ENCODE measurements at places on chromosomes 5 and 9.

GRCh38 chr5:111345731-111346130 is 121.5 kb downstream of the CAMK4 start:
- no peak for DNase-seq

- no peak for DNase-seq
These were observed 48.0 kb upstream of the DMRT3 start for GRCh38 chr9:928363-929042.

DNA sequence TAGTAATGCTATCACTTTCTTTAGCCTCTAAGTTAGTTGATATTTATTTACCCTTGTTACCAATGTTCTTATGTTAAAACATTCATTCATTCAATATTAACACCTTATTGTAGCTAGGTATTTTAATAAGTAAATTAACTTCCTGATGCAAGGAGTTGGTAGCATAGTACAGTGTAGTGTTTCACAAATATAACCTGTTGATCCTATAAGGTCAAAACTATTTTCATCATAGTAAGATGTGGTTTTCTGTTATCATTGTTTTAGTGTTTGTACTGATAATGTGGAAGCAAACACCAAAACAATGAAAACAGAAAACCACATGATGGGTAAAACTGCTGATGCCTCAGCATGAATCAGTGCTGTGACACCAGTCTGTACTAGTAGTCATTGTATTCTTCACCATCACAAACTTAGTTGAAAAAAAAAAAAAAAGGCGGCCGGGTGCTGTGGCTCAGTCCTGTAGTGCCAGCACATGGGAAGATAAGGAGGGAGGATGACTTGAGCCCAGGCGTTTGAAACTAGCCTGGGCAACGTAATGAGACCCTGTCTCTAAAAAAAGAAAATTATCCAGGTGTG is 36.5 kb downstream of the ZCCHC7 start:
- DNase-seq, result no peak

- DNase-seq, result no peak
These were observed 48.2 kb downstream of the TNC start for GRCh38 chr9:115069771-115070170.

DNA sequence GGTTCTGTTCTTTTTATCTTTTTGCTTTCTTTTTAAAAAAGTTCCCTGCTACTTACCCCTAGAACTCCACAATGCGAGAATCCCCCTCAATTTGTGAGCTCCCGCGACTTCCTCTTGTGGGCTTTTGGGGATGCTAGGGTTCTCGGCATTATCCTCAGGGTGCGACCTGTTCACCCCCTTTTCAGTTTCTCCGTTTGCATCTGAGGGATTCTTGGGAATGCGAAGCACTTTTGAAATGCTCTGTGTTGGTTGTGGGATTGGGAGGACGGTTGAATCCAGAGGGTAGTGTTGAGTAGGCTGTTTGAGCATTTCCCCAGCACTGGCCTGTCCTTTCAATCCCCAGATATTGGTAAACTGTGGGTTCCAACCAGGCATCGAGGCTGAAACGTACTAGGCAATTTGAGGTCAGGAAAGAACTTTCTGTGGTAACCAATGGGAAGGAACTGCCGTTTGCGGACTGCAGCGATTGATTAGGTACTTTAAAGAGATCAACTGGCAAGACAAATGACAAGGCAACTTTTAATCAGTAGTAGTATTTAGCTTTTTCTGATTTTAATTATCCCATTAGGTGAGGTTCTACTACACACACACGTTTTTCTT is 415 bp downstream of the XRCC4 start:
- no peak for DNase-seq

- DNase-seq, result no peak
These were observed 23.4 kb downstream of the SH3TC2 start for GRCh38 chr5:149039506-149039905.

- no peak for DNase-seq
These were observed 223.4 kb upstream of the FAM174A start for GRCh38 chr5:100311806-100312205.

- no peak for DNase-seq
These were observed 120.1 kb upstream of the LPAR1 start for GRCh38 chr9:111158363-111158762.

GRCh38 chr5:72673623-72674022 is 142.8 kb upstream of the TNPO1 start:
- no peak for DNase-seq

- no peak for DNase-seq
These were observed 6.2 kb downstream of the NUDCD2 start for GRCh38 chr5:163453705-163454104.

DNA sequence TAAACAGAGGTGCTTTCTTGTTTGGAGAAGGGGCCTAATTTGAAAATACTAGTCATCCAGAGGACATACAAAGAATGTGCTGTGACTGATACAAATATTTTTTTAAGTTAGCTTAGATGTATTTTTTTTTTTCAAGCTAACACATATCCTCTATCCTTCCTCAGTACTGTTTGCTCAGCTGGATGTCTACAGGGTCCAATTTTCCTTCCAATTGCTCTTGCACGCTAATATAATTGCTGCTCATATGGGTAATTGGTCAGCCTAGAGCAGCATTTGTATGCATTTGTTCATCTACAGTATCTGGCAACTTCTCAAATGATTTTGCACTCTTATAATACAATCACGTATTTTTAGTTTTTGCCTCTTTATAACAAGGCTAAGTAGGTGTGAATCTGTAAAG is 84.7 kb downstream of the ZDHHC21 start:
- peak; percentile 99 for DNase-seq

GRCh38 chr9:136170006-136170901 is 34.7 kb downstream of the LHX3 start:
- DNase-seq, result no peak

- DNase-seq, result no peak
These were observed 275.7 kb downstream of the BNC2 start for GRCh38 chr9:16594787-16595186.

DNA sequence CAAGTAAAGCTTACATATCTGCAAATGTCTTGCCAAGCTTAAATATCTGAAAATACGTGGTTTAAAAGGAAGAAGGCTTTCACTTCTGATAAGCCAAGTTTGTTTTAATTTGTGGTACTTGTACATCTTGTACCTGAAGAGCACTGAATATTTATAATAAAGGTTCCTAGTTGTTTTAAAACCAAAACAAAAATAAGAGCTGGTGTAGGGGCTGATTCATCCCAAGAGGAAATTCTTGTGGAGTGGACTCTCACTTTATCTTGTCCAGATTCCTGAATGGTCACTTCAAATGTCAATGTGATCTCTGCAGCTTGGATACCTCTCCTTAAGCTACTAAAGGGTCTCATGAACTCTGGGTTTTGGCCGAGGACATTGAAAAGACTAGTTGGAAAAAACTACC is 29.5 kb downstream of the MAMDC2 start:
- no peak for DNase-seq
